Stimulated activated CD4-positive, alpha-beta T cell treated with anti-CD3 and anti-CD28 coated beads, TNF-alpha, amount 100 ng/mL, for 4 hours (primary cell): ENCODE measurements at places on chromosomes 2 and 18.

DNA sequence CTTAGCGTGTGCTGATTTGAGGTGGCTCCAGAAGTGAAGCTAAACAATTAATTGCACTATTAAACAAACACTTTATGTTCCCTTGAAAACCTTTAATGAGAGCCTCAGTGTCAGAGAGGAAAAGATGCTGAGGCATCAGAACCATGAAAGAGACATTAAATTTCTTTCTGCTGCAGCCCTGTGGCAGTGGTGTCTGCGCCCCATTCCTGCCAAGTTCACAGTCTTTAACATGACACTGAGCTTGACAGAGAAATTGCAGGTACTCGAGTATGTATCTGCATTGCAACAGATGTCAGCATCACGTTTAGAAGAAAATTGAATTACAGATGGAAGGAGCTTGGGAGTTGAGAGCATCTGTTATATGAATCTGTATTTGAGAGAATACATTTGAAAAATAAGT lies 111.3 kb upstream of the CREB1 start:
- DNase-seq, result no peak

DNA sequence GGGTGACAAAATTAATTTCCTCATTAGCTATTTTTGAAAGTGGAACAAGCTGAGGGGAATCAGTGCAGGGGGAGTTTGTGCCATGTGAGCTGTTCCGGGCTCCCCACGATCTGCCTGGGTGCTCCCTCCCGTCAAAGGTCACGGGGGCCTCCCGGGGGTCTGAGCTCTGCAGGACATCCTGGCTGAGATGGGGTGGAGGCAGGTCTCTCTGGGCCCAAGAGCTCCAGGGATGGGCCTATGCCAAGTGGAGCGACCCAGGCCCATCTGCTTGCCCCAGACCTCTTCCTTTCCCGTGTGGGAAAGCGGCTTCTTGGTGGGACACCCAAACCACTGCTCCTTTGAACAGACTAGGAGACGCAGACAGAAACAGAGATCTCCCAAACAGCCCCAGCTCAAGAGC lies 143.3 kb upstream of the ID2 start:
- no peak for DNase-seq

DNA sequence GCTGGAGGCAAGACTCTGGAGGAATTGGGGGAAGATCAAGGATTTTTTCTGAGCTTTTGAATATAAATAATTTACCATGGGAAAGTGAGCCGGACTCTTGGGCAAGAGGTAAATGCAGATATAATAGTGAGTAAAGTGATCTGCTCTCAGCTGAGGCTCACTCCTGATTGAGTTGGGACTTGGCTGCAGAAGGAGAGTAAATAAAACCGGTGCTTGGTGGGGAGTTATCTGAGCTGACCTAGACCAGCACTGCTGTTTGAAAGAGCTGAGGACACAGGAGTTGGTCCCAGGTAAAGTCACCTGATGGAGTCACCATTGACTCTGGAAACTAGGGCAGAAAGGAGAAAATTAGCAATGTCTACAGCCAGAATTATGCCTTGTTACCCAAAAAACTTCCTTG lies 57.3 kb upstream of the LRPPRC start:
- no peak for DNase-seq

DNA sequence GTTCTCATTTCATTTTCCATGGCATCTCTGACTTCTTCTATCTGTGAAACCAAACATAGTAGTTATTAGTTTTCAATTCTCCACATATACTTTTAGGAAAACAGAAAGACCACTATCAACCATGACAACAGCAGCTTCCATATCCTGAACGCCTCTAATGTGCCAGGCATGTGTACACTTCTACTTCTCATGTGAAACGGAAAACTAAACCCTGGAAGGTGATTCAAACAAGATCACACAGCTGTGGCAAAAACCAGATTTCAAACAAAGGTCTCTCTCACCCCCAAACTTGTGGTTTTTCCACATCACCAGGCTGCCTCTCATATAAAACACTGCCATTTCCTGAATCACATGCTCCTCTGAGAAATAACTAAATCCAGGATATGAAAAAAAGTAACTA lies 41.8 kb downstream of the PTCD3 start:
- DNase-seq, result no peak

- DNase-seq, result no peak
Measured at GRCh38 chr2:143486976-143487375, 357.8 kb downstream of the ARHGAP15 start.

GRCh38 chr2:197183355-197183754 lies 127.2 kb downstream of the ANKRD44 start:
- DNase-seq, result no peak

- no peak for DNase-seq
Measured at GRCh38 chr2:54402350-54402749, 53.8 kb upstream of the SPTBN1 start.

GRCh38 chr2:113978524-113979190 lies 88.8 kb downstream of the ACTR3 start:
- DNase-seq, result no peak
